ENCODE measurements at places on chromosomes 5 and 9.

DNA sequence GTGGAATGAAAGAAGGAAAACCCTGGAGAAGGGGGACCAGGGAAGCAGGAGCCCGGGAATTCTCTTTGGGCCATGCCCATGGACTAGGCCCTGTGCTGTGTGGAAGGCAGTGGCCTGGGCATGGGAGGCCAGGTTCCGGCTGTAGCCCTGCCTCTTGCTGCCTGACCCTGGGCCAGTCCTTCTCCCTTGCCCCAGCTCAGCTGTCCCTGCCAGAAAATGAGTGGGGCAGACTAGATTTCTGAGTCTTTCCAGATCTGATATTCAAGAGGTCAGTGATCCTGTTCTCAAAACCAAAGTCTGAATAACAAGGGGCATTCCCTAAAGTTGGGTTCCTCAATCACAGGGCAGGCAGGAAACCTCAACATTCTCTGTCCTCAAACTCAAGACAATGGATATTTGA lies 24.8 kb upstream of the CORO2A start:
- H3K4me3 ChIP-seq: no peak overlapping the region
- no peaks in the 10 kb centered on the region for H3K27me3 ChIP-seq
- H3K36me3 ChIP-seq: peaks cover 34% of the 10 kb centered on the region
- no peak for DNase-seq
- no peak overlapping the region for H3K27ac ChIP-seq

DNA sequence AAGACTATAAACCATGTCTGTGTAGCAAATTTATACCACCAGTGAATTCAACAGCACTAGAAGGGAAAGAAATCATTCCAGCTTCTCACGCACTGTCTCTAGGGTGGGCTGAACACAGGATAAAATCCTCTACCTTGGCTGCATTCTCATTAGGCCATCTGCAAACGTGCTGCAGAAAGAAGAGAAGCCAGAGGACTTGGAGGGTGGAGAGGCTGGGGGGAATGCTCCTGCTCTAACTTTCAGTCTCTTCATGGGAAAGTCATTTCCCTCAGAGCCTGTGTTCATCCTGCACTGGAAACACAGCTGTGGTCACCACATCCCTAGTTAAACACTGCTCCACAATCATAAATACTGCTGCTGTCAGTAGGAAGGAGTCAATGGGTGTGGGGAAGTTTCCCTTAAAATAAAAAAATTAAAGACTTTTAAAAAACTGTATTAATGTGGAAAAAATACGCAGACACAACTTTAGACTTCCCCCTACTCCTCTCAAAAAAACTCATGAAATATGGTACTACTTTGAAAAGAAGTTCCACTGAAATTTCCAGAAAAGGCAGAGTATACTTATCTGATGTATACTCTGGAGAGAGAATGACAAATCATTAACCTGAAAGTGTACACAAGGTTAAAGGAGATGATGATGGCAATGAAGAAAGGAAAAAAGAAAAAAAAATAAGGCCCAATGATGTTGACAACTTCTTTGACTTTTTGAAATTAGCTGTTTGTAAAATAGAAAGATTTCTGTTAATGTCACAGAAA lies 46.8 kb downstream of the LHFPL2 start:
- no peak overlapping the region for H3K4me3 ChIP-seq
- DNase-seq: no peak
- no peaks in the 10 kb centered on the region for H3K36me3 ChIP-seq
- no peaks in the 10 kb centered on the region for H3K4me1 ChIP-seq
- peak overlapping the region; percentile 74 for H3K27ac ChIP-seq

- peak within 1 kb of the TSS; percentile 79 for H3K4me3 ChIP-seq
- peaks cover 9% of the 10 kb centered on the region for H3K4me1 ChIP-seq
- H3K27ac ChIP-seq: peak within 1 kb of the TSS; percentile 92
Measured at GRCh38 chr5:71455427-71456361, at the start of gene BDP1. BDP1 (plus strand) TSS chr5:71455651; CDS start chr5:71455878, 227 bp downstream.

GRCh38 chr5:160167624-160168165 lies 48.4 kb upstream of the PWWP2A start:
- H3K4me3 ChIP-seq: no peak overlapping the region
- no peak overlapping the region for H3K27ac ChIP-seq
- DNase-seq: no peak
- no peaks in the 10 kb centered on the region for H3K36me3 ChIP-seq
- H3K4me1 ChIP-seq: peaks cover 27% of the 10 kb centered on the region

- no peaks in the 10 kb centered on the region for H3K4me1 ChIP-seq
- H3K27ac ChIP-seq: no peak overlapping the region
- no peaks in the 10 kb centered on the region for H3K27me3 ChIP-seq
- no peak for DNase-seq
Measured at GRCh38 chr5:176184608-176185132, 53.6 kb upstream of the SIMC1 start.

DNA sequence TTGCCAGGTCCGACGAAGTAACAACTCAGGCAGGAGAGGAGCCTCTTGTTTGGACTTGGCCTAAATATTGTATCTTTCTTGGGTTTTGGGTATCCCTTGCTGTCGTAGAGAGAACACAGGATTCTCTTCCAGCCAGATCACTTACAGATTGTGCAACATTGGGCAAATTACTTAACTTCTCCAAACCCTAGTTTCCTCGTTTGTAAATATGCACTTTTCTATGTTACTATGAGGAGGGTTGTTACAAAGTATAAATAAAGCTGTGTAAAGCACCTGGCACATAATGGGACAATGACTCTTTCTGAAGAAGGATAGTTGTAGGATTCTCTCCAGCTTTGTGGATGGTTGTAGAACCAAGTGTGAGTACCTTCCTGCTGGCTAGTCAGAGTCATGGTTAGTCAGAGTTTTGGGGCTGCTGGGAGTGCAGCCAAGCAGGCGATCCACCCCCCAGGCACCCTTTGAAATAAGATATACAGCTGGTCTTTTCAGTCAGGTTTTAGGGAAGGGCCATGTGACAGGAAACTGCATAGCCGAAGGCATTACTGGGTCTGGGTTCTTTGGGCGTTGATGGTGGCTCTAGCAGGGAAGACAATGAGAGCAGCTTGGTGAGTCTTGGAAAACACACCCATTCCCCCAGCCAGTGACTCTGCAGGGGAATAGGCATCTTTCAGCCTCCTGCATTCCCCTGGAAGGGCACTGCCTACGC lies 49.9 kb upstream of the GDNF start:
- no peak overlapping the region for H3K27ac ChIP-seq
- H3K4me1 ChIP-seq: no peaks in the 10 kb centered on the region
- no peaks in the 10 kb centered on the region for H3K36me3 ChIP-seq
- no peaks in the 10 kb centered on the region for H3K27me3 ChIP-seq
- no peak for DNase-seq

- H3K27me3 ChIP-seq: no peaks in the 10 kb centered on the region
- DNase-seq: no peak
- H3K4me3 ChIP-seq: no peak overlapping the region
- H3K36me3 ChIP-seq: no peaks in the 10 kb centered on the region
- H3K4me1 ChIP-seq: no peaks in the 10 kb centered on the region
Measured at GRCh38 chr5:15215056-15215455, 284.9 kb upstream of the FBXL7 start.

DNA sequence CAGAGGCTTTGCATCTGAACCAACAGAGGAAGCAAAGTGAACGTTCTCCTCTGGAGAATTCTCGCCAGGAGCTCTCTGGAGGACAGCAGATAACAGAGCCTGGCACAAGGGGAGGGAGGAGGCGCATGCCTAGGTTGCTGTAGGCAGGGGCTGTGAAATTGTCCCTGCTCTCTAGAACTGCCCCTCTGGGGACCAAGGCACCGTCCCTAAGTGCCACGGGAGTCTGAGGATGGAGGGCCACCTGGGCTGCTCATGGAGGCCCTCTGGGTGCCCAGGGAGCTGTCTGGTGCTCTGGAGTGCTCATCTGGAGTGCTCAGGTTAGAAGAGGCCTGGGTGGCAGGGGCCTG lies 77.6 kb downstream of the CACNA1B start:
- no peak overlapping the region for H3K27ac ChIP-seq
- DNase-seq: no peak
- no peaks in the 10 kb centered on the region for H3K27me3 ChIP-seq
- no peaks in the 10 kb centered on the region for H3K4me1 ChIP-seq

DNA sequence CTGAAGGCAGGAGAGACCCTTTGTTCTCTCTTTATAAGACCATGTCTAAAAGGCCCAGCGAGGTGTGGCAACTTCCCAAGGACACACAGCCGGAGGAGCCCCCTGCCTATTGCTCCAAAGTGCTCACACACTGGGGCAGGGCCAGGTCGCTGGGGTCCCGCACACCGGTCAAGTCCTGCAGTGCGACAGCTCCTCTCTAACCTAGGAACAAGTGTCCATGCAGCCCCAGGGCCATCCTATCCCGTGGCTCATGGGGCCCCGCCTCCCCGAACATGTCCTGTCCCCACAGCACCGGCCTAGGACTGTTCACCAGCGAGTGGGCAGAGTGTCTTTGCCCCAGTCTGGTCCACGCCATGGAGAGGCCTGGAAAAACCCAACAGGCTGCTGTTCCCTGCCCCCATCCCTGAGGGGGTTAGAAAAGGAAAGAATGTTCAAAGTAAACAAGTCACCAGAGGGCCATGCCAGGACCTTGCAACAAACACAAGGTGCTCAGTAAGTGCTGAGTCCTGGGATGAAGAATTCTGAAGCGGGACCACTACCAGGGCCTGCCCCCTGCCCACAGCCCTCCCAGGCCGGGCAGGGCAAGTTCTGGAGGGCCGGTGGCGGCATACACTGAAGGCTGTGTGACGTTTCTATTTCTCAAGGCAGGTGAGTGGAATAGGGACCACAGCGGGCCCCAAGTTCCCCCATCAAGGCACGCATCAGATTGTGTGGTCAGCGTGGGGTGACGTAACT lies 938 bp downstream of the NINJ1 start:
- H3K4me3 ChIP-seq: peak overlapping the region; percentile 77
- no peaks in the 10 kb centered on the region for H3K27me3 ChIP-seq
- peak; percentile 76 for DNase-seq
- peak overlapping the region; percentile 98 for H3K27ac ChIP-seq
- no peaks in the 10 kb centered on the region for H3K36me3 ChIP-seq

DNA sequence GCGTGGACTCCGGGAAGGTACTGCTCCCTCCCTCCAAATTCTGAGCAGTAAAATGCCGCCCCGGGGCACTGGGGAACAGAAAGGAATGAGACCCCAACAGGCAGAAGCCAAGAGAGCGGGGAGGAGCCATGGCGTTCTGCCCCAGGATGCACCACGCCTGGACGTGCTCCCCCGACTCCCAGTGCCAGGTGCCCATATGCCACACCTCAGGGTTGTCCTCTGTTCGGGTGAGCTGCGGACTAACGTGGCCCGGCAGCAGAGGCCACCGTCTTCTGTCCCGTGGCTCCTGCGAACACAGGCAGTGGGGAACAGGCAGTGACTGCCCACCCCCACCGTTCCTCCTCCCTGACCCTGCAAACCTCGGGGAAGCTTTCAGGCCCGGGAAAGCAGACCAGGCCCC lies 4.8 kb downstream of the SURF6 start:
- H3K36me3 ChIP-seq: peaks cover 42% of the 10 kb centered on the region
- H3K4me3 ChIP-seq: no peak overlapping the region
- no peaks in the 10 kb centered on the region for H3K27me3 ChIP-seq
- no peak for DNase-seq

DNA sequence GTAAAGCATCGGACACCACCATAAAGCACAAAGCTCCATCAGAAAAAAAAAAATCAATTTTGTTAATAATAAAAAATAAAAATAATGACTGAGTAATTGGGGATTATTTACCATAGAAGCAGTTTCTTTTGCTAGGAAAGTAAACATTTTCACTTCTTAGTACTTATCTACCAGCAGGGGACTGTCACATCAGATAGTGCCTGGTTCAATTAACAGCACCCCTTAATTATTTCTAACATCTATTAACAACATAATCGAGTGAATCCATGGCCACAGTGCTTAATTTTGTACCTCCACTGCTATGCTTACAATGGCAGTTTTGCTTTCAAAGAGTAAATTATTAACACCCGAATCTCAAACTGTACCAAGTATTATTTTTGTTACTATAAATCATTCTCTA lies 221.7 kb downstream of the SMARCA2 start:
- H3K27me3 ChIP-seq: no peaks in the 10 kb centered on the region
- DNase-seq: no peak
- H3K4me1 ChIP-seq: peaks cover 2% of the 10 kb centered on the region
- H3K27ac ChIP-seq: no peak overlapping the region
- H3K4me3 ChIP-seq: no peak overlapping the region

DNA sequence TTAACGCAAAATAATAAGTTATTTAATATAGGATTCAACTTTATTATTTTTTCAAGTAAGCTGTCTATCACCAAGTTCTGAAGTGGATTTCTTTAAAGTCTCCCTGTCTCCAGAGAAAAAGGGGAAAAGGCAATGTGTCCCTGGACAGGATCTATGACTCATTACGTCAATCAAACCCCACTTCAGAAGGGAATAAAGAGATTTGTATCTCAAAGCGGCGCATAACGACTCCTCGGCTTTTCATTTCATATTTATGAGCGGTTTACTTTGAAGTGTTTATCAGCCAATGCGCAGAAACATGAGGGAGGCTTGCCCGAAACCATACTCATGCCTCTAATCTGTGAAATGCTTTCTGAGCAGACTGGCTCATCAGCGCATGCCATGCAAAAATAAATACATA lies 938.6 kb upstream of the WWC1 start:
- no peak overlapping the region for H3K27ac ChIP-seq
- H3K36me3 ChIP-seq: no peaks in the 10 kb centered on the region
- H3K4me1 ChIP-seq: no peaks in the 10 kb centered on the region
- H3K4me3 ChIP-seq: no peak overlapping the region
- H3K27me3 ChIP-seq: no peaks in the 10 kb centered on the region

DNA sequence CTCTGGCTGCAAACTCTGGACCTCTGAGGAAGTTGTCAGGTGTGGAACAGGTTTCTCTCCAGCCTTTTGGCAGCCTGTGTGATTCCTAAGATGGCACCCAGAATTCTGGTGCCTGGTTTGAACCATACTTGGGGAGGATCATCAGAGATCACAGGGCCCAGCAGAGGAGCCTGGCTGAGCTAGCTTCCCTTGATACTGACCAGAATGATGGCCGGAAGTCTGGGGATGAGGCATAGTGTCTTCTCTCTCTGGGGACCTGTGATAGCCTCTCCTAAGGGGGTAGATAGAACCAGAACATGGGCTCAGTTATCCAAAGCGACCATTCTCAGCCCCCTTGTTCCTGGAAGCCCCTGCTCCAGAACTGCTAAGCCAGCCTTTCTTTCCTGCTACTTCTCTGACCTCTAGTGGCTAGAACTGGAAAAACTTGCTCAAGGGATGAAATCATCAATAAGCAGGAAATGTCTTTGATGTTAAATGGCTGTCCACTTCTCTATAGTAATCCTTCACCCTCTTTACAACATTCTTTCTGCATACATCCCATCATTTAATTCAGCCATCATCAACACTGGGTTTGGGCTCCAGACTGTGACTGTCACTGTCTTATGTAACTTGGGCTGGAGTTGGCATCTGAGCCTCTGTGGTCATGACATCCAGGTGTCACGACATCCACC lies 55.1 kb downstream of the C9orf152 start:
- peaks cover 54% of the 10 kb centered on the region for H3K4me1 ChIP-seq
- no peaks in the 10 kb centered on the region for H3K27me3 ChIP-seq
- no peak overlapping the region for H3K4me3 ChIP-seq

DNA sequence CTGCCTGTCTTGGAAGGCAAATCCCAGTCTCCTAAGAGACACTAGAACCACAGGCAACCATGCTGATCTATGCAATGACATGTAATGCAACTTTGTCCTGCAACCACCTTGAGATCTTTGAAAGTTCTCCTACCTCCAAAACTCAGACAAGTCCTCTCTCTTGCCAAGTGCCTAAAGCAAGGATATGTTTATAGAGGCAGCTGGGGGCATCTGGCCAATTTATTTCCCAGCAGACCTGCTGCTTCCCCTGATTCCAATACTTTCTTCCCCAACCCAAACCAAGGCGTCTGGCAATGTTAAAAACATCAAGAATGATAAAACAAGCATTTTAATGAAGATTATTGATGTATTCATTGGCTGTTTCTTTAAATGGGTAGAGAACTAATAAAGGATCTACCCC lies 138.4 kb downstream of the DOCK8 start:
- H3K27ac ChIP-seq: no peak overlapping the region
- H3K4me1 ChIP-seq: peaks cover 3% of the 10 kb centered on the region
- H3K4me3 ChIP-seq: no peak overlapping the region
- DNase-seq: no peak
